ENCODE measurements at places on chromosomes 11 and 22. TPM values are rescaled to one million over a fixed set of nuclear protein-coding genes. Genes with fewer than 3 reads are reported as not detected.

Gene OR52I2
- total RNA-seq, result not detected

Gene SGSM1
- not detected for total RNA-seq

Gene SAC3D1
- 16.4 TPM for total RNA-seq

Gene LRRC56
- total RNA-seq, result 0.83 TPM

Gene NPAS4
- total RNA-seq, result not detected

Gene ACRV1
- total RNA-seq, result not detected

Gene TEX54
- not detected for total RNA-seq

DNA sequence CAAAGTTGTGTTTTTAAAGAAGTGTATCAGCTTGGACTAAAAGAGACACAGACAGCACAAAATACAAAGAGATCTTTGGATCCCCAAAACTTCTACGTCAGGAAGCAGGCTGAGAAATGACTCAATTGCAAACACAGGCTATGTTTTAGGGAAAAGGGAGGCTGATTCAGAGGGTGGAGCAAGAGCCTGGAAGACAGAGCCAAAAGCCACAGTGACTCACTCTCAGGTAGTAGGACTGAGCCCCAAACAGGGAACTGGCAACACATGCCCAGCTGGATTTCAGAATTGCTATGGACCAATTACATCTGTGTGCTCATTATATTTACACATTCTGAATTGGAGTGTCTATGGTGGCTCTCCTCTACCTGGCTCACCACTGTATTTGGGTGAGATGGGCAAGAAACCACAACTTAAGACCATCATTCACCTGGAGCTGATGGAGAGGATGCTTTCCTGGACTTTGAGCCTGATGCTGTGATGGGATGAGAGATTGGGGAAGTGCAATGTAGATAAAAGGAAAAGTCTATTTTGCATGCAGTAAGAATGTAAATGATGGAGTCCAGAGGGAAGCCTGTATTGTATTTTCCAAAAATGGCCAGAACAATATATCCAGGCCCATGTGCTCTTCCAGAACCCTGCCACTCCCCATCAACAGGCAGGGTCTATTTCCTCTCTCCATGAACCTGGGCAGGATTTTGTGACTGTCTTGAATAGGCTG is 20.8 kb upstream of the LINC01488 start:
- DNase-seq, result peak; percentile 83

DNA sequence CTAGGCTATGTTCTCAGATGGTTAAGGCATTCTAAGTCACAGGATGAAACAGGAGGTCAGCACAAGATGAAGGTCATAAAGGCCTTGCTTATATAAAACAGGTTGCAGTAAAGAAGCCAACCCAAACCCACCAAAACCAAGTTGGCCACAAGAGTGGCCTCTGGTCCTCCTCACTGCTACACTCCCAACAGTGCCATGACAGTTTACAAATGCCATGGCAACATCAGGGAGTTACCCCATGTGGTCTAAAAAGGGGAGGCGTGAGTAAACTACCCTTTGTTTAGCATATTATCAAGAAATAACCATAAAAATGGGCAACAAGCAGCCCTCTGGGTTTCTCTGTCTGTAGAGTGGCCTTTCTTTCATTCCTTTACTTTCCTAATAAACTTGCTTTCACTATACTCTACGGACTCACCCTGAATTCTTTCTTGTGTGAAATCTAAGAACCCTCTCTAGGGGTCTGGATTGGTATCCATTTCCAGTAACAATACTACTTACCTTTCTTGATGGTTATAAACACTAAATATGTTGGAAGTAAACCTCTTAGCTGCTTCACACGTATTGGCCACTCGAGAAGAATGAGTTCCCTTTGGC is 1237.9 kb downstream of the FAM181B start:
- no peak for DNase-seq

GRCh38 chr11:85132851-85133585 is 494.1 kb downstream of the DLG2 start:
- DNase-seq, result no peak

DNA sequence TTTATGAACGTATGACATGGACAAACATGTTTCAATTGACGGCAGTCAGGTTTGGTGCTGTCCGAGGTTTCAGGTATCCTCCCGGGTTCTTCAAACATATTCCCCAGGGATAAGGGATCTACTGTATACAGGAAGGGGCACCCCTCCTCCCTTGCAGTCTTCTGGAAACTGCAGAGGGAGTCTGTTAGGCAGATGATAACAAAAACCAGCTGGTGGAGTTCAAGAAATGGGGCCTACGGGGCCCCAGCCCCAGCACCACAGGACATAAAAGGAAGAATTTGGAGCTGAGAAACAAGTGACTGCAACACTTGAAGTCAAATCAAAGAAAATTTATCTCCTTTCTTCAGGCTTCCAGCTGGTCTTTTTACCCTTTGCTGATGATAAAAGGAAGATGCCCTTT is 32.1 kb downstream of the SNU13 start:
- no peak for DNase-seq

DNA sequence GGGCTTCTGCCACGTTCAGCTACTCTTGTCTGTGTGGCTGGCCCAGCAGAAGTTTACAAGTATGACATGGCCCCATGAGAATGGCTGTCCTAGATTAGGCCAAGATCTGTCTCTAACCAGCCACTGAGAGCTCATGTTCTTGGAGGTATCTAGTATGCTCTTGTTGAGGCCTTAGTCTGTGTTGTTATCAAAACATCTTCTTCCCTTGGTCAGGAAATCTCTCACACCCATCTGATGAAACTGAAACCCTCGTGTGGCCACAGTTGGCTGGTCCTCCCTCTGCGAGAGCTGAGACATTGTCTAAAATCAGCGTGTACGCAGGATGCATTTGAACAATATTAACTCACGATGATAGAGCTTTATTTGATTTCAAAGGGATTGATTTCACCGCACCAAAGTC is 109.0 kb upstream of the NNMT start:
- no peak for DNase-seq
